ENCODE measurements at places on chromosomes 5 and 9. TPM values are rescaled to one million over a fixed set of nuclear protein-coding genes. Genes with fewer than 3 reads are reported as not detected.

Gene PCDHB10
- total RNA-seq, result 1.5 TPM

Gene PCDHGA11
- 2.7 TPM for total RNA-seq

Gene AJM1
- total RNA-seq, result 1.8 TPM

Gene CCNH
- total RNA-seq, result 37.9 TPM

Gene SLC6A3
- total RNA-seq, result 0.61 TPM

Gene CCDC152
- 0.13 TPM for total RNA-seq

Gene C6
- total RNA-seq, result not detected
